A549 treated with DMSO at 1 μM for 4 hours (cell line): ENCODE measurements at places on chromosomes 3 and 15. TPM values are rescaled to one million over a fixed set of nuclear protein-coding genes. Genes with fewer than 3 reads are reported as not detected.

Gene WDR93
- 0.13 to 0.21 TPM (median 0.19 TPM) in 5 replicates for total RNA-seq

Gene FAM174B
- total RNA-seq: 6.9 to 8.5 TPM (median 7.5 TPM) in 5 replicates

Gene NR2E3
- total RNA-seq: 0.13 to 0.36 TPM (median 0.18 TPM) in 5 replicates

Gene NBEAL2
- total RNA-seq: 35.0 to 46.9 TPM (median 41.6 TPM) in 5 replicates

Gene CPA3
- total RNA-seq: not detected in 5 replicates

Gene TM4SF1
- 1,538 to 2,747 TPM (median 1,894 TPM) in 5 replicates for total RNA-seq

Gene COLQ
- 0.15 to 0.63 TPM (median 0.42 TPM) in 5 replicates for total RNA-seq

Gene GPR156
- 0.42 to 0.85 TPM (median 0.57 TPM) in 5 replicates for total RNA-seq

Gene VWA5B2
- 0.38 to 0.56 TPM (median 0.48 TPM) in 5 replicates for total RNA-seq

Gene AP3B2
- total RNA-seq: 0.61 to 1.2 TPM (median 0.74 TPM) in 5 replicates

Gene SNTN
- not detected in 5 replicates for total RNA-seq

Gene PSMD6
- total RNA-seq: 76.8 to 85.2 TPM (median 78.5 TPM) in 5 replicates

Gene FLNB
- total RNA-seq: 274 to 326 TPM (median 303 TPM) in 5 replicates

Gene RGMA
- 0.10 to 0.46 TPM (median 0.28 TPM) in 4 of 5 replicates, not detected in the other for total RNA-seq

Gene GPR62
- total RNA-seq: 0.06 TPM in 1 of 5 replicates, not detected in the others

Gene TMEM158
- 15.8 to 30.6 TPM (median 22.0 TPM) in 5 replicates for total RNA-seq

Gene TMEM212
- not detected in 5 replicates for total RNA-seq

Gene EBLN2
- total RNA-seq: 0.38 to 0.57 TPM (median 0.51 TPM) in 5 replicates

Gene LRRC31
- 0.05 TPM in 1 of 5 replicates, not detected in the others for total RNA-seq

Gene POMGNT2
- 6.6 to 9.5 TPM (median 8.3 TPM) in 5 replicates for total RNA-seq

Gene ARNT2
- total RNA-seq: 16.8 to 20.6 TPM (median 18.4 TPM) in 5 replicates

Gene PPM1M
- 3.9 to 5.7 TPM (median 5.0 TPM) in 5 replicates for total RNA-seq

Gene NANOGP8
- total RNA-seq: not detected in 5 replicates

Gene CCR3
- total RNA-seq: not detected in 5 replicates

Gene SCG3
- total RNA-seq: 0.02 to 0.20 TPM (median 0.05 TPM) in 5 replicates

Gene CASR
- not detected in 5 replicates for total RNA-seq

Gene C3orf80
- total RNA-seq: 1.8 to 2.7 TPM (median 1.9 TPM) in 5 replicates

Gene SI
- total RNA-seq: not detected in 5 replicates

Gene CAND2
- total RNA-seq: 0.26 to 0.51 TPM (median 0.32 TPM) in 5 replicates
